ENCODE measurements at places on chromosomes 16 and 17.

DNA sequence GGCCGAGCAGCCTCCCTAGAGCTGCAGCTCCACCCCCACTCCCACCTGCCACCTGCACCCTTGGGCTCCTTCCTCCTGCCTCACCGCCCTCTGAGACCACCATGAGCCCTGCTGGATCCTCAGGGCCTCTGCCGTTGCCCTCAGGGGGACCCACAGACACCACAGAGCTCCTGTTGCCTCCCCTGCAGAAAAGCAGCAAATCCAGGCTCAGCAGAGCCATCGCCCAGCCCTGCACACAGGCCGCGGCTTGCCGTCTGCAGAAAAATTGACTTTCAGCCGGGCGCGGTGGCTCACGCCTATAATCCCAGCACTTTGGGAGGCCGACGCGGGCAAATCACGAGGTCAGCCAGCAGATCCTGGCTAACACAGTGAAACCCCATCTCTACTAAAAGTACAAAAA, 7.0 kb upstream of the PPP1R27 start:
- DNase-seq = no peak

DNA sequence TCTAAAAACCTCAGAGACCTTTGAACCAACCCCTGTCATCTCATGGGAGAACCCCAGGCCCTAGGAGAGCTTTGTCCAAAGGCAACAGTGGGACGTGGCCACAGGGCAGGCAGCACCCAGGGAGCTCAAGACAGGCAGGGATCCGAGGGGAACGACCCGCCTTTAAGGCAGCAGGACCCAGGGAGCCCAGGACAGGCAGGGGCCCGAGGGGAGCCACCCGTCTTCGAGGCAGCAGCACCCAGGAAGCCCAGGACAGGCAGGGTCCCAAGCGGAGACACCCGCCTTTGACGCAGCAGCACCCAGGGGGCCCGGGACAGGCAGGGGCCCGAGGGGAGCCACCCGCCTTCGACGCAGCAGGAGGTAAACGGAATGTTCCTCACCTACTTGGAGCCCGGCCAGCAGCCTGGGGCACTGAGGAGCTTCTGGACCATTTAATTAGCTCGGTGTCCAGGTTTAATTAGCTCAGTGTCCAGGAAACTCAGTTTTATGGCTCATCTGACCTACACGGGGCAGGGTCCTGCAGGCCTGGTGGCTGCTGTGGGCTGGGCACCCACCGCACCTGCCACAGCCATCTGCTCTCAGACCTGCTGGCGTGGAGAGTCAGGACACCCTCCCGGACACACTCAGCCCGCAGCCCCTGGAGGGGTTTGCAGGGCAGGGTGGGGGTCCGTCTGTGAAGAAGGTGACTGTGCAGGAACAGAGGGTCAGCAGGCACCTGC, 24.4 kb downstream of the PIEZO1 start:
- DNase-seq = no peak

DNA sequence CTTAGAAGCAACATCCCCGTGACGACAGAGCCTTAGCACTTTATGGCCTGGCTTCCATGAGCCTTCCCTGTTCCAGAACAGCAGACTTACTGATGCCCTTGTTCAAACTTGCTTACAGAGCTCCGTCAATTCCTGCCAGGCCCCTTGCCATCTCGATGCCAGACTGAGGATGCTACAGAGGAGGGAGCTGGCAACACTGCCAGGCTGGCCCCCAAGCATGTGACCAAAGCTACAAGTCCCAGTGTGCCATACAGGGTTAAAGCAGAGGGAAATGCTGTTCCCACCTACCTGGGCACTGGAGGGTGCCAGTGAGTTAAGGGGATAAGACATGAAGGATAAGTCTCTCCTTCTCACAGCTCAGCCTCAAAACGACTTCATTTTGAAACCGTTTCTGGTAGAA, 33.5 kb upstream of the SREBF1 start:
- DNase-seq = no peak

- DNase-seq = no peak
These were observed 9.3 kb downstream of the ZNF629 start for GRCh38 chr16:30777591-30778297.

DNA sequence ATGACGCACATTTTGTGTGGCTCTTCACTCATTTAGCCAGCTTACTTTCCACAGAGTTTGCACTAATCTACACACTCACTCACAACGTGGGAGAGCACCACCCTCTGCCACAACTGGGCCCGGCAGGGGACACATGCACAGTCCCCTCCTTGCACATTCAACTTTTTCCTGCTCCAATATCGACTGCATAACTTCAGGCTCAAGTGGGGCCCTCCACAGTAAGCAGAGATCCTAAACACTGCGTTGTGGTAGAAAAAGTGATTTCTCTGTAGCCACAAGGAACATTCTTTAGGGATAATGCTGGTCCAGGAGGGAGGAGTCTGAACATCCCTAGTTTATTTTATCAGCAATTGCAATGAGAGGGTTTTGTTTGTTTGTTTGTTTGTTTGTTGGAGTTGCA, 40.0 kb downstream of the MRPS23 start:
- no peak for DNase-seq

DNA sequence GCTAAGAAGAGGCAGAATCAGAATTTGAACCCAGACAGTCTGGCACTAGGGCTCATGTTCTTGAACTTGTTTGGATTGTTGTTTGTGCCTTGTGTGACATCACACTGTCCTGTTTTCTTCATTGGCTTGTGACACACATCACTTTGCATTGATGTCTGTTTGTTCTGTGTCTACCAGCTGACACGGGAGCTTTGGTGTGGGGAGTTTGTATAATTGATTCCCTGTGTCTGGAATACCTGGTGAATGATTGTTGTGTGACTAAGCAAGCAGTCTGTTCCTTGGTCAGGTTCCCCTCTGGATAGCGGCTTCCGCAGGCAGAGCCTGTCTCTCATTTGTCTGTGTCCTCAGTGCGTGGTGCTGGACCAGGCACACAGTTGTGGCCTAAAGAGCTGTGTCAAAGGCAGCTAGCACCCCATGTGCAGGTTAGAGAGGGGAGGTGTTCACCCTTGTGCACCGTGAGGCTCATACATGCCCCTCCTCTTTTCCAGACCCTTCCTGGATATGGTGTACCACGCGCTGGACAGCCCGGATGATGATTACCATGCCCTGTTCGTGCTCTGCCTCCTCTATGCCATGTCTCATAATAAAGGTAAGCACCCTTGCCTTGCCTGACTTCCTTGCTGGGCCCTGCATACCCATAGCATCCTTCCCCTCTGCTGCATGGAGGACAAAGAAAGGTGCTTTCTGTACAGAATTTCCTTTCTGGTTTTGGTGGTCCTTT, 80.1 kb downstream of the CLEC16A start:
- DNase-seq = peak; percentile 74

DNA sequence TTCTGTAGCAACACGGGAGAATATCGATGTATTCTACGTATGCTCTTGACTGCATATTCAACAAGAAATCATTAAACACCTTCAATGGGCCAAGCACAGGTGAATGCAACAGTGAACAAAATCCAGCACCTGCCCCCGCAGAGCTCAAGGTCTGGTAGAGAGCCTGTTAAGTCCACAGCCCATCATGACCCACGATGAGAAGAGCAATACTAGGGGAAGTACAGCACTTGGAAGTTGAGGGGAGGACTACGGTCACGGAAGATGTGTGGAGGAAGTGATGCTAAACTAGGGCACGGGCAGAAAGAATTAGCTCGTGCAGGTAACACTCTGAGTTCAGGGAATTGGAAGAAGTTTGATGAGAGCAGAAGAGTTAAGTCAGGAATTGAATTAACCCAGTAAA, 253.6 kb downstream of the HAPSTR1 start:
- no peak for DNase-seq

GRCh38 chr17:55407641-55408566, 13.7 kb downstream of the MMD start:
- no peak for DNase-seq

GRCh38 chr17:22461460-22462145, 769.3 kb downstream of the KCNJ18 start:
- no peak for DNase-seq

DNA sequence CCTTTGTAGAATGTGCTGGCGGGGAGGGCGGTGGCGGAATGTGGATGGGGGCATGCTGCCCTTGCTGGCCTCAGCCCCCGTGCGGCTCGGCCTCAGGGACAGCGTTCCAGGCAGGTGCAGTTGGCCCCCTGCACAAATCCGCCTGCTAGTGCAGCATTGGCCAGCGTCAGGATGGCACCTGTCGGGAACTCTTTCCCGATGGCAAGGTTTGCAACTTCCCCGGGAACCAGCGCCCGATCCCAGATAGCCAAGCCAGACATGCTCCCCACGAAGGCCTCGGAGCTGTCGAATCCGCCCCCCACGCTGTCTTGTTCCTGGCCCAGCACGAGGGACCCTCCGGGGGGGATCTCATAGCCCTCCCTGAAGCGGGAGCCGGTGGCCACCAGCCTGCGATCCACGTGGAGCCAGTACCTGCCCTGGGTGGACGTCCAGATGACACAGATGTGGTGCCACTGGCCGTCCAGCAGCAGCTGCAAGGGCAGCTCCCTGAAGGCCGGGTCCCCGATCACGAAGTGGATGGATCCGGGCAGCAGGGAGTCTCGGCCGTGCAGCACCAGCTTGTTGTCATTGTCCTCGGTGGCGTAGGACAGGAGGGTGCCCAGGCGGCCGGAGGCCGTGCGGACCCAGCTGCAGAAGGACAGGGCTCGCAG, 2.8 kb downstream of the PTX4 start:
- no peak for DNase-seq

DNA sequence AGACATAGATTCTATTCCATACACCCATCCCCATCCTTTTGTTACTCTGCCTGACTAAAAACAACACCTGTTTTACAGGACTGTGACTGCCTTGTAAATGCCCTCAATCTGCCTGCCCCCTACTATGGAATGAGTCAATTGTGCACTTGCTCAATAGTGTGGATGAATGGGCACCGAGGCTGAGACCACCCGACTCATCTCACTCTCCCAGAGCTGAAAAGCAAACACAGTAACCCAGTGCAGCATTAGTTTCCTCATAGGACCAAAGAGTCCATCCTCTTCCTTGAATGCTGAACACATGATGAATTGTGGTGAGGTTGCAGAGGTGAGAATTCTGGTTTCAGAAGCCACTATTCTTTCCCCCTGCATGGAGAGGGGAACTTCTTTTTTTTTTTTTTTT, 233.7 kb downstream of the ZFHX3 start:
- no peak for DNase-seq

DNA sequence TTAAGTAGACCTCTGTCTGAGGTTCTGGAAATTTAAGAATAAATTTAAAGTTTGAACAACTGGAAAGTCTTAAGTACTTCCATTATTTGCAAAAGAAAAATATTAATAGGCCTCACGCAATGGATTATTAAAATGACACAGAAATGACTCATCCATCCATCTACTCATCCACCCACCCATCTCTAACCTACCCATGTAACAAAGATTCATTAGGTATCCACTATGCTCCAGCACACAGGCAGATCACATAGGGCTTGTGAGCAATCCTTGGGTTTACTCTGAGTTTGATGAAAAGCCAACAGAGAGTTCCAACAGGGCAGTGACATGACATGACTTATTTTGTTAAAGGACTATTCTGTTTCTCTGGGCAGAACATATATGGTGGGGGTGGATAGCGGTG, 93.3 kb downstream of the HELZ start:
- peak; percentile 87 for DNase-seq

GRCh38 chr16:87648236-87648635, 45.9 kb downstream of the JPH3 start:
- no peak for DNase-seq

- DNase-seq = no peak
These were observed 8.3 kb downstream of the CARD14 start for GRCh38 chr17:80177986-80178595.

DNA sequence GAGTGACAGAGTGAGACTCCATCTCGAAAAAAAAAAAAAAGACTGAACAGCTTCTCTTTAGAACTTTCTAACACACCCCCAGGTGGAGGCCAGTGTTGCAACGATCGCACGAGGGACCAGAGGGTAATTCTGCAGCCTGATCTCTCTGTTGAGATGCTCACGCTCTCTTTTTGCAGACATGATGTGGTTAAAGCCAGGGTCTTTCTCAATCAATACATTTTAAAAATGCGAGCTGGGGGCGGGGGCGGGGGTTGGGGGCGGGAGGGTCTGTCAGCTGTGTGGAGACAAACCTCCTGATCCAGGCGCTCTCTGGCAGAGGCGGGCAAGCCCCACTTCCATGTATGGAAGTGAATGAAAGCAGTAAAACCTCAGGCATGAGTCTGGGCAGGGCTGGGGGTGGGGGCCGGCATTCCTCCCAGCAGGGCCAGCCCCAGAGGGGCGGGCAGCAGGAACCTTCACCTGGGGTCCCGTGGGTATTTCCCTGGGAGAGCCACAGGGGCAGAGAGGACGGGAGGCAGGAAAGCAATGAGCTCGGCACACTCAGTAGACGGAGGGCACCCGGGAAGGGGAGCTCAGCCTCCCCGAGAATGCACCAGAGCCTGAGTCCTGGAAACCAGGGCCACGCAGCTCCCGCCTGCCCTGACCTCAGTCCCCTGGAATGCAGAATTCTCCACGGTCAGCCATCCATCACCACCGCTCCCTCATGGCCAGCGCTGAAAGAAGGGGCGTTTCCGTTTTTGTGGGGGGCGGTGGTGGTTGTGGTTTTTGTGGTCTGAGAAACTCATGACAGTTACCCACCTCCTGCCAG, 28.0 kb downstream of the NXN start:
- DNase-seq = peak; percentile 33

DNA sequence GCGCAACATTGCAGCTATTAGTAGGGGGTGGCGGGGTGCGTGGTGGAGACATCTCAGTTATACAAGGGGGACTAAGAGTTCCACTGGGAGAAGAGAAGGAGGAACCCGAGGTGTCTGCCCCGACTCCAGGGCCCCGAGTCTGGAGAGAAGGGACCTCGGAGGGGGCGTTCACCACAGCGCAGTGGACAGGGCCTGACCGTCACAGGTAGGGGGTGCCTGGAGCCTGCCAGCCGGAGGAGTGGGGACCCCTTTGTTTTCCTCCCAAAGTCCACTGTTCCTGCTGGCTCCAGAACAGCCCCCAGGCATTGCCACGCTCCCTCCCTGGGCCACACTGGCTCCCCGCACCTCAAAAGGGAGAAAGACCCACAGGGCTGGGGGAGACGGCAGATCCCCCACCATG, 175.9 kb upstream of the TNRC6C start:
- DNase-seq = no peak

DNA sequence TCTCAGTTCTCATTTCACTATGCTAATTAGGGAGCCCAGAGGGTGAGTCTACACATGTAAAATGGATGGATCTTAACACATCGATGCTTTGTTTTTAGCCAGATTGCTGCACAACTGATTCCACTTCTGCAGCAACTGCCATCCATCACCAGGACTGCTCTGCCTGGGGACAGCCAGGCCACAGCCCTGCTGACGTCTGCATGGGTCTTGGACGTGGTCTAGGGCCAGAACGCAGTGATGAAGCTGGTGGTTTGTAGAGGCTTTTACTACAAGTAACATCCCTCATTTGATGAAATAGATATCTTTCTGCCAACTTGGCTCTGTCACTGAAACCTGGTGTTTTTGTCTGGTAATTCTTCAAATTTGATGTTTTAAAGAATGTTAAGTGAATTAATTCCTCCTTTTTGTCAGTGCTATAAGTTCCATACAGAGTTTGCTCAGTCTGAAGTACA, 50.6 kb downstream of the MARCHF10 start:
- DNase-seq = no peak

DNA sequence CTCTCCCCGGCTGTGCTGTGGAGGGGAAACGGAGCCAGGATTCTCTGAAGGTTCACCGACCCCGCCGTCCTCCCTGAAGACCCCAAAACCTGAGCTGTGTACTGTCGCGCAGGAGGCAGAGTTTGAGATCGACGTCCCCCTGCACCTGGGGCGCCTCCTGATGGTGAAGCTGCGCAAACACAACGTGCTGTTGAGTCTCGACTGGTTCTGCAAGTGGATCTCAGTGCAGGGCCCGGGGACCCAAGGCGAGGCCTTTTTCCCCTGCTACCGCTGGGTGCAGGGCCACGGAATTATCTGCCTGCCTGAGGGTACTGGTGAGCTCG, 62.6 kb upstream of the TEKT1 start:
- peak; percentile 35 for DNase-seq

Measured in bronchial epithelial cell (primary cell).